ENCODE measurements at places on chromosomes 11 and 22. TPM values are rescaled to one million over a fixed set of nuclear protein-coding genes. Genes with fewer than 3 reads are reported as not detected.

Gene DDT
- 210 TPM for total RNA-seq

Gene ANGPTL5
- 0.83 TPM for total RNA-seq

Gene BAD
- 58.5 TPM for total RNA-seq

Gene HORMAD2
- total RNA-seq, result not detected

Gene KRTAP5-3
- not detected for total RNA-seq

Gene CARS1
- 10.2 TPM for total RNA-seq

Gene LUZP2
- total RNA-seq, result not detected

Gene CELSR1
- 9.3 TPM for total RNA-seq

Gene OR51E2
- total RNA-seq, result 0.50 TPM

DNA sequence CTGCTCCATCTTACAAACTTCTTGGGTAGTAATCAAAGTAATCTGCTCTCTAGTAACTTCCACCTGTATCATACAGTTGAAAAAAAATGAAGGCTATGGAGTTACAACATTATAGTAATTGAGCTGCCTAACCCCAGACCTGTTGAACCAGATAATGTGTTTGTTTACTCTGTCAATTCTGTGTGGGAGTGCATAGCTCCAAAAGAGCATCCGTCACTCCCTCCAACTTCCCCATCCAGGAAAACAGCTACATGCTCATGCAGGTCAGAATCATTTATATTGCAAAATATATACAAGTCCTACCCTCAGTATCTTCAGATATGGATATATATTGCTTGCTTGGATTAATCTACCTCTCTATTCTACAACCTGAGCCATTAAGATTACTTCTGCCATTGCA, 244.0 kb upstream of the ANO5 start:
- DNase-seq, result no peak

GRCh38 chr22:41290262-41291221, 4.6 kb upstream of the RANGAP1 start:
- DNase-seq, result no peak

DNA sequence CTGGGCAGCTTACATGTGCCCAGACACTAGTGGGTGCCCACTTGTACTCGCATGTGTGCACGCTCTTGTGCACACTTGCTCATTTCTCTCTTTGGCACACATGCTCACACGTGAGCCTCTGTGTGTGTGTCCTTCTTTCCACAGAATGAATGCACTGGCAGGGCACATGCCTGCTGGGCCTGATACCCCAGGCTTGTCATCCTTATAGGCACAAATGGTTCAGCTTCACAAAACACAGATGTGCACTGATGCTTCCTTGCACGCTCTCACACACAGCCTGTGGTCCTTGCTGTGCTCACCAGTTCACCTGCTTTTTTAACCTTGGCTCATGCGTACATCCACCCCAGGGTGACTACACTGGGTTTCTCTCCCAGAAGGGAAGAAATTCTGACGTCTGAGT, 174.8 kb downstream of the BUD13 start:
- no peak for DNase-seq

DNA sequence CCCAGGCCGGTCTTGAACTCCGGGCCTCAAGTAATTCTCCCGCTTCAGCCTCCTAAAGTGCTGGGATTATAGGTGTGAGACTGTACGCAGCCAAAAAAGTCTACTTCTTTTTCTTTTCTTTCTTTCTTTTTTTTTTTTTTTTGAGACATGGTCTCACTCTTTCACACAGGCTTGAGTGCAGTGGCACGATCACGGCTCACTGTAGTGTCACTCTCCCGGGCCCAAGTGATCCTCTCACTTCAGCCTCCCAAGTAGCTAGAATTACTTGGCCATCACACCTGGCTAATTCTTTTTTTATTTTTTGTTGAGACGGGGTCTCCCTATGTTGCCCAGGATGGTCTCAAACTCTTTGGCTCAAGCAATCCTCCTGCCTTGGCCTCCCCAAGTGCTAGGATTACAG, 3.6 kb upstream of the UBE2L3 start:
- DNase-seq, result no peak

DNA sequence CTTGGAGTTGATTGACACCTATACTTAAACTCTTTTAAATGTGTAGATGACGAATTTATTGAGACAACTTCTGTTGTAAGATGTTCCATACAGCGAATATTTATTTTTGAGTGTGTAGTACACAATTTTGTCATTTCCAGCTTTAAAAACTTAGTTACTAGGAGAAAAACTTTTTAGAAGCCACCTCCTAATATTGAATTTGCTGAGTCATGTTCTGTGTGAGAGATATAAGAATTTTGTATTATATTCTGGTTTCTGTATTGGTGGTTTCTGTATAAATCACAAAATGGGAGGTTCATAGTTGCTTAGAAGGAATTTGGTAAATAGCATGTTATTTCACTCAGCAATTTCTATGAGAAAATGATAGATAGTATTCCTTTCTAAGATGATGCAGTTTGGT, 171.3 kb downstream of the WNT11 start:
- DNase-seq, result no peak

DNA sequence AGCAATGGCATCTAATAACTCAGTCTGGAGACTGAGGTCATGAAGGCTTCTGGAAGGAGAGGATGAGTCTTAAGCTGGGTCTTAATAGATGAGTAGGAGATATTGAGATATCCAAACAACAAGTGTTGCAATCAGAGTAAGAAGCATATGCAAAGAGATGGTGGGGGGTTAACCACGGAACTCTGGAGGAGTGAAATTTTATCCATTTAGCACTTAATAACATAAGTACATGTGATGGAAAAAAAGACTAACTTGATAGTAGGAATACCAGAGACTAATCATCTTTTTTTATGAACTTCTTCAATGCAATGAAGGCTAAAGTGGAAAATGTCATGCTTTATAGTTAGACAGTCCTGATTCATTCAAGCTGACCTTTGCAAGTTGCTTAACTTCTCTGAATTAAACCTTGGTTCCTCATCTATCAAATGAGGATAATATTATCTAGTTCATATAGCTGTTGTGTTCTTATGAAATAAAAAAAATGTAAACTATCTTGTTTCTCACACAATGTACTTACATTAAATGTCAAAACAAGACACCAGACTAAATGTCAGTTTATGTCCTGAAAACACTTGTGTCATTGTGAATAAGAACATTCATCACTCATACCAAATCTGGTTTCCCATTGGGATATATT, 403.1 kb upstream of the CCDC90B start:
- no peak for DNase-seq

GRCh38 chr11:95469258-95469657, 238.3 kb upstream of the SESN3 start:
- no peak for DNase-seq

GRCh38 chr11:77044356-77044755, 10.2 kb downstream of the B3GNT6 start:
- no peak for DNase-seq

- DNase-seq, result no peak
Observed at GRCh38 chr11:1230456-1231395, 7.9 kb downstream of the MUC5B start.

DNA sequence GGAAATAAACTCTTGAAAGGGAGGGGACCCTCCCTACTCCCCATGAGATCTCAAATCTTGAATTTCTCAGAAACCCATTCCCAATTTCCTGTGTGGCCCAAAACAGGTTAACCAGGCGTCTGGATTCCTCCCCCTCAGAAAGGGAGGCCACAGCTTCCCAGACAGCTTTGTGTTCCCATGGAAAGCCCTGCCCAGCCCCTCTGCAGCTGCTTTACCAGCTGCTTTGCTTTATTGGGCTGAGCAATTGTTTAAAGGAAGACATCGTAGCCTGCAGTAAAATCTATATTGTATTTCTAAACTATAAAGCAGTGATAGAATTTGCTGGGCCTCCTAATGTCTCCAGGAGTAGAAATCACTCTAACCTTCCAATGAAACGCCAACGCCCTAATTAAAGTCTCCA, 97.4 kb downstream of the CHST1 start:
- no peak for DNase-seq

- no peak for DNase-seq
Observed at GRCh38 chr22:37601540-37602442, 6.8 kb upstream of the GGA1 start.

- DNase-seq, result no peak
Observed at GRCh38 chr11:125952973-125953372, 7.1 kb downstream of the VSIG10L2 start.

GRCh38 chr11:45473341-45473895, 187.3 kb upstream of the SYT13 start:
- no peak for DNase-seq

- DNase-seq, result no peak
Observed at GRCh38 chr11:87150936-87151335, 113.2 kb downstream of the TMEM135 start.

DNA sequence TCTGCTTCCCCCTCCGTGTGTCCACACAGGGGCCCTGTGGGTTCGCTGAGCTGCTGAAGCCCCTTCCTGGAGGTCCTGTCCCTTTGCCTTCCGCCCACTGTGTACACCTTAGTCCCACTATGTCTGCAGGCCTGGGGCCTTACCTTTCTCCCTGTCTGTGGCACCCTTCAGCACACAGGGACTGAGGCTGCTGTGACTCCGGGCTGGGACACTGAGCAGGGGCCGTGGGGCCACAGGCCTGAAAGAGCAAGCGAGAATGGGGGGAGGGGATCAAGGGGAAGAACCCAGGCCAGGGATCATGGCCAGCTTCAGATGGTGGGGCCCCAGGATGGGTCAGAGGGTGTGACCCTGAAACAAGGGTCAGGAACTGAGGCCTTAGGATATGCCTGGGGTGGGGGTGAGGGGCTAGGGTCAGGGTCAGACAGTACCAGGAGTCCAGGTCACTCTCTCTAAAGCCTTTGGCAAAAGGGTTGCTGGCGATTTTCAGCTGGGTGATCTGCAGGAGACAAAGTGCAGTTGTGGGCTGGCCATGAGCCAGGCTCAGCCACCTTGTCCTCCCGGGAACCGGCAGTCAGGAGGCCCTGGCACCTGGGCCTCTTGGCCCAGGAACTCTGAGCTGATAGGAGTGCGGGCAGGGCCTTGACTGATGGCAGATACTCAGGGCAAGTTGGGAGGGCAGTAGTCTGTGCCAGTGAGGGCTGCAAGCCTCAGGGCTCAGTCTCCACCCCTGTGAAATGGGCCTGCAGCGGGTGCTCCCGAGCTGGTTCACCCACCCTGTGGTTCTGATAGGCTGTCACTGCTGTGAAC, 2.6 kb upstream of the NUDT8 start:
- peak; percentile 55 for DNase-seq

DNA sequence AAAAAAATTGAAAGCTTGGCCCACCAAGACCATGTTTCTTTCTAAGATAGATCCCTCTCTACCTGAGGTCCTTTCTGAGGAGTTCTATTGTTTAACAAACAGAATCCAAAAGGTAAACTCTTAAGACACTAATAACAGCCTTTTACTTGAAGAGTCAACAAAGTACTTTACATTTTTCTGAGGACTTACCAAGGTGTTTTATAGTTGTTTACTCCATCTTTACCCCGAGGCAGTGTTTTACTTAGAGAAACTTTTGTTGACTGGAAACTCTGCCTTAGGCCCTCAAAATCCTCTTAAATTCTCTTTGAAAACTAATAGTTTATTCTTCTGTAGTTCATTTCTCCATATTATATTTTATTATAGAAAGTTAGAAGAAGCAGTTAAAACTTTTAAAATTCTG, 49.7 kb upstream of the NOX4 start:
- no peak for DNase-seq

- no peak for DNase-seq
Observed at GRCh38 chr11:35332524-35332923, 86.8 kb downstream of the SLC1A2 start.

- no peak for DNase-seq
Observed at GRCh38 chr11:40337118-40337517, 1122.3 kb downstream of the LRRC4C start.

DNA sequence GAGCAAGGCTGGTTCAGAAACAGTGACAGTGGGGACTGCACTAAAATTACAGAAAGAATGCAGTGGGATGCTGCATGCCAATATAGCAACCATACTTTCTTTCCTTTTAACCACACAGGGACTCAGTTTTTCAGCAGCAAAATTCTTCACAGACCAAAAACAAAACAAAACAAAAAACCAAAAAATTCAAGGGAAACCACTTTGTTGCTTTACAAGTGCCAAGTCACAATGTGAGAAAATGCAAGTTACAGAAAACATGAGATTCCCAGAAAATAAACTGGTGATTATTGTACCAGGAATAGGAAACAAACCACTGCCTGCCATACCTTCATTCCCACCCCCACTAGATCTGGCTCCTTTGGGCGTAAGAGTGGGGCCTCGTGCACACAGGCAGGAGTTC, 52.6 kb downstream of the TENM4 start:
- DNase-seq, result no peak

DNA sequence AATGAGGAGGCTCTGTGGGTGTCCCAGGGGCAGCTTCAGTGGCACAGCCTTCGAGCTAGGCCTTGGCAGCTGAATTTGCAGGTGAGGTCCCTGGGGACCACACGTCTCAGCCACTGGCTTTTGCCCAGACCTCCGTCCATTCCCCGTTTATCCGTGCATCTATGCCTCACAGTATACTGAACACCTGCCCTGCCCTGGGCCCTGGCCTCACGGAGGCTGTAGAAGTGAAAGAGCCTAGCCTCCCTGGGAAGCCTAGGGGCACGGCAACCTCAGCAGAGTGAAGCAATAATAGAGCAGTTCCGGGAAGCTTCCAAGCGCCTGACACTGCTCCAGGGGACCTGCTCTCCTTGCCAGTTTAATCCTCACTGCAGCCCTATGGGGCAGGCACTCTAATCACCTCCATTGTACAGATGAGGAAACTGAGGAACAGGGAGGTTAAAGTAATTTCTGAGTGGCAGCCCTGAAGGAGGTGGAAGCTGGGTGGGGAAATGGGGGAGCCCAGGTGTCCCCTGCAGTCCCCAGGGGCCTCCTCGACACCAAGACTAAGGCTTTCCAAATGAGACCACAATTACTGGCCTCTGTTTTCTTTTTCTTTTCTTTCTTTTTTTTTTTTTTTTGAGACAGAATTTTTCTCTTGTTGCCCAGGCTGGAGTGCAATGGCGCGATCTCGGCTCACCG, 2.7 kb upstream of the NFAM1 start:
- no peak for DNase-seq

DNA sequence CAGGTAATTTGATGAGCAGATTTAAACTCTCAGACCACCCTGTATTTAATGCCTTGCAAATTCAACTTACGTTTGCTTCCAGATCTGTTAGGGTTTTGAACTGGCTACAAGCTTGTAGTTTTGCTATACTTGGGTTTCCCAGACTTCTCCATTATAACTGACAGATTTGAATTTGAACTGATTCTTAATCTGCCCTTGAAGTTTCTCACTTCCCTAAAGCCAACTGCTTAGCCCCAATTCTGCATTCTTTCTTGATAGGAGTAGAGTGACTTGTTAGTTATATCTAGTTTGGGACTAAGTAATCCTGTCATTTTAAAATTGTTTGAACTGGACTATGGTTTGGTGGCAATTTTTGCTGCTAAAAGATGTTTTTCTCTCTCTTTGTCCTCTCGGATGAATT, 9.7 kb downstream of the LAYN start:
- no peak for DNase-seq

DNA sequence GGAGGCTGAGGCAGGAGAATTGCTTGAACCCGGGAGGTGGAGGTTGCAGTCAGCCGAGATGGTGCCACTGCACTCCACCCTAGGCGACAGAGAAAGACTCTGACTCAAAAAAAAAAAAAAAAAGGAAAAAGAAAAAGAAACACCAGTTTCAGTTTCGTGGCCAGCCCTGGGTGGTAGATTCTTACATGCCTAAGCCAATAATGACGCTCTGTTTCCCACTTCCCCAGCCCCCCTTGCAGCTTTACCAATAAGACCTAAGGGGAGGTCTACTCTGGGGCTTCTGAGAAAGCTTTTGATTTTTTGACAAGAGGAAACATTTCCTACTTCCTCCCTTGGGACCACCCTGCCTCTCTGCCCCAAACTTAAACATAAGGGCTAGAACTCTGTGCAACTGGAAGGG, 30.0 kb upstream of the PTPRJ start:
- DNase-seq, result peak; percentile 27

GRCh38 chr22:23233752-23234408, 53.6 kb downstream of the BCR start:
- DNase-seq, result no peak
